ENCODE measurements at places on chromosomes 4 and X.

- no peak for DNase-seq
These were observed 23.4 kb downstream of the LANCL3 start for GRCh38 chrX:37594755-37595382.

DNA sequence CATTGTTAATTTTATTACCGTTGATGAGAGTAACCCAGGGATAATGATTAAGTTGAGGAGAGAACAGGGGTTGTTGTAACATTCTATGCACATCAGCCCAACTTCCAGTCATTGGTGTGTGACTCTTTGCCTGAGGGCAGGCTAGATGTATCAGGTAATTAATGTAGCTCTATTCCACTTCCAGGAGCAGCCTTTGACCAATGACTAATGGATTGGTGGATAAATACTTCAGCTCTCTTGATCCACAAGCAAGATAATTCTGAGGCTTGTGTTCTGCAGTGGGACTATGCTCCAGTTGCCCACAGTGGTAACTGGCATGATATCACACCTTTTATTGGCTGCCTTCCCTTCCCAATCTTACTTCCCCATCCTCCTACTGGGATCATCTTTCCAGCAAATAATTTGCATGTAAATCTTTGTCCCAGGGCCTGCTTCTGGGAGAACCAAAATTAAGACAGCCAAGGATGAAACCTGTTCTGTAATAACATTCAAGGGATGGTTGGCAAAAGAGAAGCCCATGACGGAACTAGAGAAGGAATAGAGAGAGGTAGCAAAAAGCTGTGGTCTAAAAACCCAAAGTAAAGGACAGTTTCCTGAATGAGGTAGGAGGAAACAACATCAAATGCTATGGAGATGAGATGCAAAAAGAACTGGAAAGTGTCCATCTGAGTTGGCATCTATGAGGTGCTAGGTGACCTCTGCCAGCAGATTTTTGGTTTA lies 241.4 kb upstream of the RPS6KA3 start:
- DNase-seq, result no peak

DNA sequence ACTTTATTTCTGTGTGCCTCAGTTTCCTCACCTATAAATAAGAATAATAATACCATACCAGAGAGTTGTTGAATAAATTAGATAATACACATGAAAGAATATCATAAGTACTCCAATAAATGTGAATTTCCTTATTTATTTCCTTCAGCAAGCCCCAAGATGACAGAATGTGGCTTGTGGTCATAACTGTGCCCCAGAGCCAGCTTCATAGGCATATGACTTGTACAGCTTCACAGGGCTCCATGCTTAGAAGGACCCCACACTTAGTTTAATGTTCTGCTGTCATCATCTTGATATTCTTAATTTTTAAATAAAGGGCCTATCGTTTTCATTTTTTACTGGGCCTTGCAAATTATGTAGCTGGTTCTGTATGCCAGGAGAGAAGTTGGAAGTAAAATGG lies 25.3 kb downstream of the VSIG4 start:
- no peak for DNase-seq

DNA sequence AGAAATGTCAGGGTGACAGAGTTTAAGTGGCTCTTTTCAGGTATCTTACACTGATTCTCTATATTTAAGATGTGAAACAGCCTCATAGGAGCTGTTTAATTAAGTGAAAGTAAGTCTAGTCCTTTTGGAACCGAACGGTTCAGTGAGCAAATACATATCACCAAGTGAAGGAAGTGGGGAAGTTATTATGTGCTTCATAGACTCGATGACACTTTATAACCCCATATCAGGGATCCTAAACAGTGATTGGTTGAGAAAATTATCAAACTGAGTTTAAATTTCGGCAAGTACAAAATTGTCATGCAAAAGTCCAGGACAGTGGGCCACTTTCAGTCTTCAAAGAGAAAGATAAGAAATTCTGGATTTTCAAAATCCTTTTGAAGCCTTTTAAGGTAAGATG lies at the start of gene DSPP:
Gene DSPP, plus strand, starts transcription at position 301 of the 400 bp plus-strand sequence. CDS start 2,380 bp downstream, outside the sequence.
- no peak for DNase-seq

DNA sequence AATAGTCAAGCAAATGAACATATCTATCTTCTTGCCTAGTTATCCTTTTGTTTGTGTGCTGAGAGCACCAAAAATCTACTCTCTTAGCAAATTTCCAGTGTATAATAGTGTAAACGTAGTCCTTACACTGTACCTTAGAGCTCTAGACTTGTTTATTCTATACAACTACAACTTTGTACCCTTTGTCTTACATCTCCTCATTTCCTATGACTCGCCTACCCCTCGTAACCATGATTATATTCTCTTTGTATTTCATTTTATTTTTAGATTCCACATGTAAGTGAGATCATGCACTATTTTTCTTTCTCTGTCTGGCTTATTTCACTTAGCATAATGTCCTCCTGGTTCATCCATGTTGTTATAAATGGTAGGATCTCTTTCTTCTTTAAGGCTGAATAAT lies 37.6 kb downstream of the MAGEB5 start:
- no peak for DNase-seq

GRCh38 chr4:71272976-71273375 lies 65.8 kb upstream of the SLC4A4 start:
- no peak for DNase-seq

- DNase-seq, result no peak
These were observed 257.1 kb upstream of the RPS6KA3 start for GRCh38 chrX:20523626-20524312.

DNA sequence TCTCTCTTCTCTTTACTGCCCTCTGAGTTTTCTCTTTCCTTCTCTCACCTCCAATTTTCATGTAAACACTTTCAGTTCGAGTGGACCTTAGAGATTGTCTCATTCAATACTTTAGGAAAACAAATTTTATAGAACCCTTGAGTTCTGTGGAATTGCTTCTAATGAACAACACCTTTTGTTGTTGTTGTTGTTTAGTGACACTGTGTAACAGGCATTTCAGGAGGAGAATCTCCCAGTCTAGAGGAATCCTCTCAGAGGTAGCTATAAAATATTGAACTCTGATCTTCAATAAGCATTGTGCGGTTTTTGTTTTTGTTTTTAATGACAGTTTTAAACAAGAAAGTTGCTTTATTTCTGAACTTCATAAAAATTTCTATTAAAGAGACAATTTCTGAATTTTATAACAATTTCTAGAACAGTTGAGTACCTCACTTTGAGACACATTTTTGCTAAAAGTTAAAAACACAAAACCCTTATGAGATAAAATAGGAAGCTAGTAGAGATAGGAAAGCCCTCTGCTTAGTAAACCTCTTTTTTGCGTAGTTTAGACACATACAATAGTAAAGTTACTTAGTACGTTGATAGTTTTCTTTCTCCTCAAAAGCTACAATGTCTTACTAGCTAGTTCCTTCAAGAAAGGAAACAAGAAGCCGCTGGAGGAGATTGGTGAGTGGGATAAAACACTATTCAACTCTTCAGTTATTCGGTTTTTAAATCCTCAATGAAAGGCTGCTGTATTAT lies 38.8 kb downstream of the CLCN3 start:
- DNase-seq, result no peak

DNA sequence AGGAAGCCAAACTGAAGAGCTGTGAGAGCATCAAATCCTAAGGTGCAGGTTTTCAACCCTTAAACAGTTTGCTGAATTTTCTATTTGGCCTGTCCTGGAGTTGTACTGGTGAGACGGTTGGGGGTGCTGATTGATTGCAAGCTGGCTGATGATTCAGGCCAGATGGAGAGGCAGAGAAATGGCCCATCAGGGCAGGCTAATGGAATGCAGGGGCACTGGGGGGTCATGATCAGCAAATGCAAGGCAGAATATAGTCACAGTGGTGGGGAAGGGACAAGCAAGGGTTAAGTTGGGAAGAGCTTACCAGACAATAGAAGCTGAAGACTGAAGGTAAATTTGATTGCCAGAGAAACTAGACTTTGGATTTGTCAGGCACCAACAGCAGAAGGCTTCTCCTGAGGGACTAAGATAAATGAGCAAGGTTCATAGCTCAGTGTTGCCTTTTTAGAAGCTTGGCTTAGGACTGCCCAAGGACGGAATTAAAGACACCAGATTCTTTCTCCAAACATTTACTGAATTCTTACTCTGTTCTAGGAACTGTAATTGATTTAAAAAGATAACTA lies 4.3 kb upstream of the AADAT start:
- DNase-seq, result no peak

GRCh38 chr4:74315376-74315775 lies 7.1 kb downstream of the EPGN start:
- no peak for DNase-seq

Measured in HEK293T (cell line).